Activated T-helper 2 cell treated with anti-CD3 and anti-CD28 coated beads, Interferon-gamma antibody, Interleukin-2, Interleukin-4, amounts not matched to agents 10 μg/mL and 5 μg/mL and 100 μg/mL, durations not matched to agents 14 hours and 24 hours and 36 hours (primary cell): ENCODE measurements at places on chromosomes 6 and 20. TPM values are rescaled to one million over a fixed set of nuclear protein-coding genes. Genes with fewer than 3 reads are reported as not detected.

GSTA2 gene
- not detected in 2 replicates for total RNA-seq

HCK gene
- total RNA-seq: not detected in 2 replicates

- H3K4me3 ChIP-seq: no peak overlapping the region
- no peak for DNase-seq
- no peaks in the 10 kb centered on the region for H3K4me1 ChIP-seq
- no peaks in the 10 kb centered on the region for H3K36me3 ChIP-seq
- H3K27ac ChIP-seq: no peak overlapping the region
Observed at GRCh38 chr6:147949981-147950622, 392.5 kb upstream of the SASH1 start.

DNA sequence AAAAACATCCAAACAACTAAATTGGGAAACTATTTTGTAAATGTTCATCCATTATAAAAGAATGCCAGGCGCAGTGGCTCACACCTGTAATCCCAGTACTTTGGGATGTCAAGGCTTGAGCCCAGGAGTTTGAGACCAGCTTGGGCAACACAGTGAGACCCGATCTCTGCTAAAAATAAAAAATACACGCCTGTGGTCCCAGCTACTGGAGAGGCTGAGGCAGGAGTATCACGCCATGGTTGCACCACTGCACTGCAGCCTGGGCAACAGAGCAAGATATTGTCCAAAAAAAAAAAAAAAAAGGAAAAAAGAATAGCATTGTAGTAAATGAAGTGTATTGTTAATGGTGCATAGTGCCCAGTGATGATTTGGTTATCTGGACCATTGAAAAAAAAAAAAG is 38.7 kb downstream of the FKBP5 start:
- peaks cover 11% of the 10 kb centered on the region for H3K4me1 ChIP-seq
- H3K4me3 ChIP-seq: no peak overlapping the region
- DNase-seq: no peak

DNA sequence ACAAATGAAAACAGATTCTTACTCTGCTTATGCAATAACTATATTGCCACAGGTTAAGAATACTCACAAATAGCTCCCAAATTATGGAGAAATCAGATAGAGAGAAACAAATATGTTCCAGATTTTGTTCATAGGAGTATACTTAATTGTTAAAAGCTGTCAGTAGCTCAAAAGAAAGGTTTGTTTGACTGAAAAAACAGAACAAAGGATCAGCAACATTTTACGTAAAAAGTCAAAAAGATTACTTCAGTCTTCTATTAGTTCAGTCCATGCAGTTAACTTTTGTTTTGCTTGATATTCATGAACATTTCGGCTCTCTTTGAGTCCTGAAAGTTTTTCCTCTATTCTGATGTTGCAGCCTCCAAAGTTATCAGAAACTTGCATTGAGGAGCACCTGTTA is 13.4 kb upstream of the NANP start:
- DNase-seq: no peak
- H3K36me3 ChIP-seq: peaks cover 58% of the 10 kb centered on the region
- H3K4me1 ChIP-seq: peaks cover 5% of the 10 kb centered on the region
- H3K27me3 ChIP-seq: no peaks in the 10 kb centered on the region
- H3K27ac ChIP-seq: no peak overlapping the region
- no peak overlapping the region for H3K4me3 ChIP-seq
